ENCODE measurements at places on chromosomes 1 and 21.

DNA sequence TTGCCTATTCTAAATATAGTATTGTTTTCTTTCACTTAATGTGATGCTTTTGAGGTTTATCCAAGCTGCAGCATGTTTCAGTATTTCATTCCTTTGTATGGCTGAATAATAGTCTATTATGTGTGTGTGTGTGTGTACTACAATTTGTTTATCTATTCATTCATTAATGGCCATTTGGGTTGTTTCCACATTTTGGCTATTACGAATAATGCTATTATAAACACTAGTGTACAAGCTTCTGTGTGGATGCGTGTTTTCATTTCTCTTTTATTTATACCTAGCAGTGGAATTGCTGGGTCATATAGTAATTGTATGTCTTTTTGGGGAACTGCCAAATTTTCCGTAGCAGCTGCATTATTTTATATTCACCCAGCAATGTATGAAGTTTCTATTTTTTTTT lies 15.0 kb upstream of the THEM5 start:
- DNase-seq = no peak

- DNase-seq = no peak
These were observed 272.1 kb downstream of the GRIK1 start for GRCh38 chr21:29667651-29668050.

DNA sequence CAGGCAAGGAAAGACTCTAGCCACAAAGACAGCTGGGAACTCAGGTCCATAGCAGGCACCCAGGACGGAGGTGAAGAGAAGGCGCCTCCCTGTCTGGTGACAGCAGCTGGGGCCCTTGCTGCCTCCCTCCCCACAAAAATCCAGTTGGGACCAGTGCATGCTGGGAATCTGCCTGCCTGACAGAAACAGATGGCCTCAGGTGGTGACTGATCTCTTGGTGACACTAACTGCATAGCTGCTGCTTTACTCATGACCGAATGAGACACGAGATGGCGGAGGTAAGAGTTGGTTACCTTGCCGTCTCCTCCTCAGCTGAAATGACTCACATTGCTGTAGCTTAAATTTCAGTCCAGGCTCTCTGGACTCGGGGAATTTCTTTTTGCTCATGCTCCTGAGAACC lies 130.3 kb downstream of the FGGY start:
- DNase-seq = no peak

- no peak for DNase-seq
These were observed 39.5 kb downstream of the PIK3CD start for GRCh38 chr1:9691108-9691445.

DNA sequence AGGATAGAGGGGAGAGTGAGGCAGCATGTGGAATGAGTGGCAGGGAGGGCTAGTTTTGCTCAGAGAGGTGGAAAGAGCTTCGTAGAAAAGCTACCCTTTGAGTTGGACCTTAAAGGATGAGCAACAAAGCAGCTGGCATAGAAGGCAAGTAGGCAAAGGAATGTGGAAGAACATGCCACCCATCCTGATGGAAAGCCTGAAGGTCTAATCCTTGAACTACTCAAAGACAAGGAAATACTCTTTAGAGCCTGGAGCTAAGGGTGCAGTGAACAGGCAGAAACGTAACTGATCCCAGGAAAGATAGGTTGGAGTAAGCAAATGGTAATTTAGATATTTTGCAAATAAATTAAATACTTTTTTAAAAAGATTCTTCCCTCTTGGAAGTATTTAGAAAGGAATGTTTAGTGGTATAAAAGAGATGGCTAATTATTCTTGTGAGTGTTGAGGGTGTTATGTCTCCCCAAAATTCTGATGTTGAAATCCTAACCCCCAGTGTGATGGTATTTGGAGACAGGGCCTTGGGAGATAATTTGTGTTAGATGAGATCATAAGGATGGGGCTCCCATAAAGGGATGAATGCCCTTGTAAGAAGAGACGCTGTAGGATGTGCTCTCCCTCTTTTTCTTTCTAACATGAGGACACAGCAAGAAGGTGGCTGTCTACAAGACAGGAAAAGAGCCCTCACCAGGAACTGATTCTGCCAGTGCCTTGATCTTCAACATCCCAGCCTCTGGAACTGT lies 308.1 kb upstream of the RUNX1 start:
- DNase-seq = no peak

GRCh38 chr21:35921471-35921870 lies 138.9 kb downstream of the SETD4 start:
- no peak for DNase-seq

- DNase-seq = no peak
These were observed 20.2 kb downstream of the NFYC start for GRCh38 chr1:40711465-40712404.

- DNase-seq = no peak
These were observed 3.6 kb upstream of the MXRA8 start for GRCh38 chr1:1361982-1362423.

DNA sequence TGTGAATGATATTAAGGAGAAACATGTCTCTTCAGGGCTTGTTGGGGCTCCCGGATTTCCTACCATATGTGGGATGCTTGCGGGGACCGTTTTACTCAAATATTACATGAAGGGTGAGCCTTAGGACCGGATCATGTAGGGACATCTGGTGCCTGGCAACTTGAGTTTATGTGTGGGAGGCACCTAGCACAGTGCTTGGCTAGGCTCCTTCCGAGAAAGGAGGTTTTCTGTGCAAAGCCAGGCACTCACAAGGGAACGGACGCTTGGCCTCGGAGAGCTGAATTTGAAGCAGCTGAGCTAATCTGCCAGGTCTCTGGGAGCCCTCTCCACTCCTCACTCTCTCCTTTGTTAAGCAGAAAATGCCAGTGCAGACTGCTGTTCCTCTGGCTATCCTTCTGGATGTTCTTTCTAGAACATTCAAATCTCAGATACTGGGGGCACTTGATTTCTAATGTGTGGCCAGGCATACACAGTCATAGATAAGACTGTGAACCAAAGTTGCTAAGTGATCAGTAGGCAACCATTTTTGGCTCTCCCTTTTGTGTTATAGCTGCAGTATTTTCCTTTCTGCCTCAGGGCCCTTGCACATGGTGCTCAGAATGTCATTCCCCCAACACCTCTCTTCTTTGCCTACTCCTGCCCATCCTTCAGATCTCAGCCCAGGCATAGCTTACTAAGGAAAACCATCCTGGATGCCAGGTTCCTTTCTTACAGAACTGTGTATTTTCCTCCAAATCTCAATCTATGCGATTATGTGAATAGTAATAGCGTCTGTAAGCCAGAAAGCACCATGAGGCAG lies 216.6 kb upstream of the CSF3R start:
- DNase-seq = no peak

GRCh38 chr1:184627007-184627341 lies 127.7 kb downstream of the EDEM3 start:
- no peak for DNase-seq

DNA sequence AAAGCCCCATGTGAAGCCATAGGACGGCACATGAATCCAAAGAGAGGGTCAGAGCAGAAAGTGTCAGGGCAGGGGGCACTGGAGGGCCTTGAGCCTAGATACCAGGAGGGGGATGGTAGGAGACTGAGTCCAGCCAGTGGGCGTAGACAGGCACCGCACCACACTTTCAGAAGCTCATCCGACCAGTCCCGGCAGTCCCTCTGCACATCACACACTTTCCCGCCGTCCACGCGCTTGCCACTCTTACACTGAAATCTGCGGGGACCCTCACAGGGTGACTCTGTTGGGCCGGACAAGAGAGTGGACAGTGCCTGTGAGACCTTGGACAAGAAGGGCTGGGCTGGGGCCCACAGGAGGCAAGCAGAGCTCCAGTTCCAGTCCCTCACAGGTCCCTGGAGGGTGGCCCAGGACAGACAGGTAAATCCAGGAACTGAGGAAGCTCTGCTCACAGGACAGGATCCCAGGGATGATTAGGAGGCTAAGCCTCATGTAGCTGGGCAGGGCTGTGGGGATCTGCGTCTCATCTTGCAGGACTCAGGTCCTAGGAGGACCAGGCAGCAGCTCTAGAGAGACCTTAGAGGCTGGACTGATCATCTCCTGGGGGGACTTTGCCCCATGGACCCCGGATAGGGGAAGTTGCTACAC lies 36.3 kb upstream of the MAGOH start:
- no peak for DNase-seq

DNA sequence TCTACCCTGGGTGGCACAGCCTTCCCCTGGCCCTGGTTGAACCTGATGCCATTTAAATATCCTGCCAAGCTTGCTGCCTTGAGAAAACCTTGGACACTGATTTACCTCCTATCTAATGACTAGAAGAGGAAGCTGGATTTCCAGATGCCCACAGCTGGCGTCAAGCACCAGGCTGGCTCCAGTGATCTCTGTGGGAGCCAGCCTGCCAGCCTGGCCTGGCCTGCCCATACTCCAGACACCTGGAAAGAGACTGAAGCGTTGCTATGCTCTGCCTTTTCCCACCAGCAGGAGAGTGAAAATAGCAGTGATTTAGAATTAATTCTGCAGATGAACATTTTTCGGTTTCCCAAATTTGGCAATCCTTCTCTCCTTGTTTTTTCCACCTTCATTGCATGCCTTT lies 11.5 kb upstream of the EIF4G3 start:
- no peak for DNase-seq

DNA sequence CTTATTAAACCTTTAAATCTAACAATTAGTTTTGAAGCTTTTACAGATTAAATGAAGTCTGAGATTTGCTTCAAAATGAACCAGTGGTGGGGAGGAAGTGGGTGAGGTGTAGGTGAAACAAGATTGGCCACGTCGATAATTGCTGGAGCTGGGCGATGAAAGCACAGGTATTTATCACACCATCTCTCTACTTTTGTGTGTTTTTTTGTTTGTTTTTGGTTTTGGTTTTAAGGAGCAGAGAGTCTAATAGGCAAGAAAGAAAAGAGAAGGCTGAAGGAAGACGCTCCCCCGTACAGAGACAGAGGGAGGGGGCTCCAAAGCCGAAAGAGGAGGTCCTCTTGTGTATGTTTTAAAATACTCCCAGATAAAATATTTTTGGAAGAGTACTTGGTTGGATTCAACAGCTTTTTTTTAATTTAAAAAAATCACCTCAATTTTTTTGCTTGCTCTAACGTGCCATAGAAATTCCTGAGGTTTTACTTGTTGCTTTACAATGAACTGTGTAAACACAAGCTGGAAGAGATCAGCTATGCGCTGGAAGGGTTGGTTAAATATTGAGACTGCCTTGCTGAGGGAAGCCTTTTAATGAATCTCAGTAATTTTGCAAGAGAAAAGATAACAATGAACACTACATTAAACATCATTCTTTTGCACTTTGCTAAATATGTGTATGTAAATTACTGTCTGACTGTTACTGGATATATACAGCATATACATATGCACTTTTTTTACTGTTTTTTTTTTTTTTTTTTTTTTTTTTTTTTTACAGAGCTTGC lies 6.7 kb upstream of the LGALS8 start:
- DNase-seq = no peak

DNA sequence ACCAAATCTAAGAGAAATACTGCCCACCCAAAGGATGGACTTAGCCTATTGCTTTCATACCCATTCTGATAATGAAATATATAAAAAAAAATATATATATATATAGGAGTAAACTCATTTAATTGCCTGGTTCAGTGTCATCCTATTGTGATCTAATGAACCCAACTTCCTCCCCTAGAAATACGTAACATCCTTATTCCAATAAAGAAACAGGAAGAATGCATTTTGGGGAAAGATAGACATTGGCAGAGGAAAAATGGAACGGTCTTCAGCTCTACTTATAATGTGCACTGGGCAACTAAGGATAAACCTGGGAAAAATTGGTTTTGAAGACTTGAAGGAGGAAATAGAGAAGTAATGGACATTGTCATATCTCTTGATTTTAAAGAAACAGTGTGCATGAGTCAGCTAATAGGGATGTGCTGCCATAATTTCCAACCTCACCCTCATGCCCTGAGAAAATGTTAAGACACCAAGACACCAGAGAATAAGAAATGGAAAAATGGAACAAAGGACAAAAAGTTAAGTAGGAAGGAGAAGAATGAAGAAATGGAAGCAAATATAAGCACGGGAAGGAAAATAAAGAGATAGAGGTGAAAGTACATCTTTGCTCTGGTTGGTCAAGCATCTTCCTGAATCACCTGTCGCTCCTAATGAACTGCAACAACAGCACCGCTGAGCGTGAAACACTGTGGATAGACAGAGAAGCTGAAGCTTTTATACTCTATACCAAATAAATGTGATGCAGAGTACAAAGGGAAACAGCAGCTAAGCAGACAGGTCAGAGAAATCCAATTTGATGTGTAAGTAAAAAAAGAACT lies 5.4 kb downstream of the UBR4 start:
- no peak for DNase-seq

DNA sequence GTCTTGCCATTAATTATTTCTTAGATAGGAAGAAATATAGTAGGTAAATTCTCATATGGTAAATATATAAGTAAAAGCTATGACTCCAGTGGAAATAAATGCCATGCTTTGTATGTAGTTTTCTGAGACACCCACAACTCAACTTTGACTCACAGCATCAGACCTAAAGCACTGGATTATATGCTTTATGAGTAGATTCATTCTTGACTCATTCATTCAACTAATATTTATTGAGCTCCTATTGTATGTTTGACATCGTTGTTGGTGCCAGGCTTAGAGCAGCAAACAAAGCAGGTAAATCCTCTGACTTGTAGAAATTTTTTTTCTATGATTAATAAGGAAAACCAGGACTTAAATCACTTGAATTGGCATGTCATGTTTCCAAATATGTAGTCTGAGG lies 211.4 kb downstream of the PTPRC start:
- no peak for DNase-seq

DNA sequence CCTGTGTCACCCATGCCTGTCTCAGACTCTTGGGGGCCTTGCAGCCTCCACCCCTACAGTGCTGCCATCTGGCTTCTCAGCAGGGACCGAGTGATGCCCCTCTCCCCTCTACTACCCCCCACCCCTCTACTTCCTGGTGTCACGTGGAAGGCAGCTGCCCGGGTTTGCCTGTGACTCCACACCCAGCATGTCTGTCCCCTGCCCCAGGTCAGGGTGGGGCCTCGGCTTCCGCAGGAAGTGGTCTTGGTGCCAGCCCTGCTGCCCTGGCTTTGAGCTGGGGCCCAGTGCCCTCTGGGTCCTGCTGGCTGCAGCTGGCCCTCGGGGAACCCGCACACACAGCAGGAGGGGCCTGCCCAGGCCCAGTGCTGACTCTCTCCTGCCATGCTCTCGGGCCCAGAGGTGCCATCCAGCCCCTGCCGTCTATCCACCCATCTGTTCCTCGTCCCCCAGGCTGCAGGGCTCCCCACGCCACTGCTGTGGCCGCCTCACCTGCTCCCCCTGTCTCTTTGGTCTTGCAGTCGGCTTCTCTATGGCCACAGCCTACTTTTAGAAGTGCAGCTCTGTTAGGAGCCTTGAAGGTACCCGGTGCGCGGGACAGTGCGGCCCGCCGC lies 24.0 kb downstream of the PLCH2 start:
- no peak for DNase-seq

GRCh38 chr1:88680471-88680870 lies 3.6 kb upstream of the PKN2 start:
- no peak for DNase-seq

DNA sequence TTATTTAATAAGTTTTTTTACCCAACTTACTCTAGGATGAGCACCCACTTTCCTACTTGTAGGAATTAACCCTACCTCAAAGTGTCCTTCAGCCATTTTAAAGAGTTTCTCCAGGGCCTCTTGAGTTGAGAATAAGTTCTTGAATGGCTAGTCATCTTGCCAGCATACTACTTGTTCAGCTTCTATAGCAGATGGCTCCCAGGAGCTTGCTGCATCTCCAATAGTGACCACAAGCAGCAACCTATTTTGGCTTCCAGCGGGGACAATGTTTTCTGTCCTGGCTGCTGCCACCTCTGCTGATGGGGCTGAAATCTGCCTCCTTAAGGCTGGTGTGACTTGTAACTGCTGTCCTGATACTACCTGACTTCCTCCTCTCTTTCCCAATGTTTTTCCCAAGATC lies 20.8 kb upstream of the PIK3R3 start:
- no peak for DNase-seq

GRCh38 chr1:111045033-111045722 lies 81.5 kb upstream of the LRIF1 start:
- no peak for DNase-seq

Measured in stimulated activated CD8-positive, alpha-beta memory T cell treated with anti-CD3 and anti-CD28 coated beads, Interleukin-15, amount 100 ng/mL, for 24 hours (primary cell).